ENCODE measurements at places on chromosomes 6 and 20.

- no peak for DNase-seq
Measured at GRCh38 chr20:18611492-18611891, 23.6 kb downstream of the DTD1 start.

GRCh38 chr20:20664795-20665589 lies 47.5 kb downstream of the RALGAPA2 start:
- DNase-seq, result peak; percentile 37

DNA sequence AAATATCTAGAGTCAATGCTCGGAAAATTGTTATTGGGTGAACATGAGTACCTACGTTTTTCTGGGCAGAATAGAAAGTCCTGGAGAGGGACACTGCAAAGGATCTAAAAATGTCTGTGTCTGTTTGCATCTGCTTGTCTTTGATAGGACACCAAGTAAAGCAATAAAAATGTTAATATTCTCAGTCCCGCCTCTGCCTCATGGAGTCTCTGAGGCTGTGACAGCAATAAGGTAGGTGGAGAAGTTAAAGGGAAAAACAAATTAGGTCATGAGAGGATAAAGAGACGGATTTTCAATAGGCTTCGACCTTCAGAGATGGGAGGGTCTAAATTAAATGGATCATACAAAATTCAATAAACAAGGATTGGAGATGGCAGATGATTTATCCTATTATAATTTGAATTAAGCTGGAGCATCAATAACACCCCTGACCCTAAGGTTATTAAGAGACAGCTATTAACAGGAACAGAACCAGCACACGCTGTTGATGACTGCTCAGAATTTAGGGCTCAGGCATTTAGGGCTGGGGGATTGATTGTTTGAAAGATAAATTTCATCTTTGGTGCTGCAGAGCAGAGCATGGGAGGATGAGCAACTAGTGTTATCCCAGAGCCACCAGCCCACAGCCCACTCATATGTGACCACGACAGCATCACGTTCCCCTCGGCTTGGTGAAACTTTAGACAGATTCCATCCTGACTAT lies 620.3 kb upstream of the CDH4 start:
- DNase-seq, result no peak

- DNase-seq, result no peak
Measured at GRCh38 chr6:155366325-155366724, 52.0 kb upstream of the TFB1M start.

DNA sequence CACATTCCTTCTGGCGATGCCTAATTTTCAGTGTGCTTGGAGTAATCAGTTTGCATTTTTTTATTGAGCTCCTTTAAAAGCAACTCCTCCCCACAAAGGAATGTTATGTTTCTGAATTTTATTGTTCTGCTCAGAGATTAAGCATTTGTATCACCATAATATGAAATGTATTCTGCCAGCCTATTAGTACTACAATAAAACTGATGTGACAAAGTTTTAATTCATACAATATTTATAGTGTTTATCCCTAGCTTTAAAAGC lies 236.9 kb upstream of the ASCC3 start:
- DNase-seq, result no peak

DNA sequence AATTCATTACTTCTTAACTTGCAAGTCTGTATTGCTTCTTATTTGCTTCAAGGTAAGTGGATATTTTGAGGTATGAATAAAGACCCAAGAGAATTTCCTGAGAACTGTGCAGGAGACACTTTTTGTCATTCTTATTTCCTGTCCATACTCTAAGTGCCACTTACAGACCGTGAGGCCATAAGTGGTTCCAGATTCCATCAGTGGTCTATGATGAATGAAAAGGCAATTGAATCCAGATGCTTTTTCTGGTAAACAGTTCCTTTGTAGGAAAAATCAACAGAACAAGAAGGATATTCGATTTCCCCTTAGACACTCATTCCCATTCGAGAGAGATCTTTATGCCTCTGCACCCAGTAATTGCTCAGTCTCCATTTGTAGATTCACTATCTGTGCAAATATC lies 58.3 kb upstream of the PDE10A start:
- peak; percentile 40 for DNase-seq

GRCh38 chr6:6556161-6556737 lies 32.3 kb upstream of the LY86 start:
- no peak for DNase-seq

DNA sequence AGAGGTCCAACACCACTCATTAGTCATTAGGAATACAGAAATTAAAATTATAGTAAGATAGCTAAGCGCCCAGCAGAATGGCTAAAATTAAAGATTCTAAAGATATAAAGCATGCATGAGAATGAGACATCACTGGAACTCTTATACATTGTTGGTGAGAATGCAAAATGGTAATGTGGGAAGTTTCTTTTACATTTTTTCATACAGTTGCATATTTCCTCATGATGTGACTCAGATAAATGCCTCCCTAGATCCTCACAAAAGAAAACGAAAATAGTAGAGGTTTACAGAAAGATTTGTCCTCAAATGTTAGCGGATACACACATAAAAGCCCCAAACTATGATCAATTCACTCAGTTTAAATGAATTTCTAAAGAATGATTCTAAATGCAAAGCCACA lies 633.7 kb upstream of the GJE1 start:
- no peak for DNase-seq

DNA sequence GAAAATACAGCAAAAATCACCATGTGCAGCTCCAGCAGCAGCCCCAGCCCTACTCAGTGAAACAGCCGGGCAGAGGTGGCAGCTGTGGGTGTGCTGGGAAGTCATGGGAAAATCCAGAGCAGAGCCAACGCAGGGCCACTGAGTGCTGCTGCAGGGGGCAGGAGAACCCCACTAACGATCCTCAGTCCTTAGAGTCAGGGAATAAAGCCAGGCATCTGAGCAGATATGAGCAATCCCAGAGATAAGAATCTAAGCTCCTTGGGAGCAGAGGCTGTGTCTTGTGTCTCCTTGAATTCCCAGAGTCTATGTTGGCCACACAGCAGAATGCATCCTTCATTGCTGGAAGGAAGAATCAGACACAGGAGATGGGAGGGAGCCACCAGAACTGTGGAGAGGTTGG lies 493.1 kb upstream of the MAP3K7 start:
- no peak for DNase-seq

DNA sequence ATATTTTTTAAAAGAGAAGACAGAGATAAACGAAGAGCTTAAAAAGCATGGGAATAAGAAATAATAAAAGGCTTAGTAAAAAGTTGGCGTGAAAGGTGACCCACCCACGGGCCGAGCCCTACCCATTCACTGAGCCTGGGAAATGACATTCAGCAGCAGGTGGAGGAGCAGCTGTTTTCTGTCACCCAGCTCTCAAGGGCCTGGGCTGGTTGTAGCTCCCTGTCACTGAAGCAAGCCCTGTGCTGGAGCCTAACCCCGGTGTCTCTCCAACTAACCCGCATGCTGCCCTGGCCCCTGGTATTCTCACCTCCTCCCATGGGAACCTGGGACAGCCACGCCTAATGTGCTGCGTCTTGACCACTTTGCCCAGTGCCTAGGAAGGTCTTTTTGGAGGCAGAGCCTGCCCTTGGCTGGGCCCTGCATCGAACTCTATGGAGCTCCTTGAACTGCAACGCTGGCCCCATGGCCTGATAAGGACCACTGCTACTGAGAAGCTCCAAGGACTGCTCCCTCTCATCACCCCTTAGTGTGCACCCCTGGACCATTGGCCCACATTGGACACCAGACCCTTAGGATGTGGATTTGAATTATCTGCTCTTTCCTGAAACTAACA lies 68.8 kb upstream of the IYD start:
- peak; percentile 96 for DNase-seq

DNA sequence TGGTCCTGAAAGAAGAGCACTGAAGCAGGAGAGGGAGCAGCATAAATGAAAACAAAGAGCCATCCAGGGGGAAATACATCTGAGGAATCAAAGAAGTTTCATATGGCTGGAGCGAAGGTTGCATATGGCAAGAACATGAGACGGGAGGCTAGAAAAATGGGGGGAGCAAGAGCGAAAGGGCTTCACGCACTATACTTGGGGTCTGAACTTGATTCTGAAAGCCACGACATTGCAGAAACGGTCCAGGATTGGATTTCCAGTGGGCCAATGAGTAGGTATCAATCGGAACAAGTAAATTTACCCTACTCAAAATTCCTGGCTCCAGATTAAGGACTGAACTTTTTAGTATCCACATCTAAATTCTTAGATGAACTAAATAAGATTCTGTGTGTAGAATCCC lies 47.9 kb downstream of the B4GALT5 start:
- DNase-seq, result no peak

DNA sequence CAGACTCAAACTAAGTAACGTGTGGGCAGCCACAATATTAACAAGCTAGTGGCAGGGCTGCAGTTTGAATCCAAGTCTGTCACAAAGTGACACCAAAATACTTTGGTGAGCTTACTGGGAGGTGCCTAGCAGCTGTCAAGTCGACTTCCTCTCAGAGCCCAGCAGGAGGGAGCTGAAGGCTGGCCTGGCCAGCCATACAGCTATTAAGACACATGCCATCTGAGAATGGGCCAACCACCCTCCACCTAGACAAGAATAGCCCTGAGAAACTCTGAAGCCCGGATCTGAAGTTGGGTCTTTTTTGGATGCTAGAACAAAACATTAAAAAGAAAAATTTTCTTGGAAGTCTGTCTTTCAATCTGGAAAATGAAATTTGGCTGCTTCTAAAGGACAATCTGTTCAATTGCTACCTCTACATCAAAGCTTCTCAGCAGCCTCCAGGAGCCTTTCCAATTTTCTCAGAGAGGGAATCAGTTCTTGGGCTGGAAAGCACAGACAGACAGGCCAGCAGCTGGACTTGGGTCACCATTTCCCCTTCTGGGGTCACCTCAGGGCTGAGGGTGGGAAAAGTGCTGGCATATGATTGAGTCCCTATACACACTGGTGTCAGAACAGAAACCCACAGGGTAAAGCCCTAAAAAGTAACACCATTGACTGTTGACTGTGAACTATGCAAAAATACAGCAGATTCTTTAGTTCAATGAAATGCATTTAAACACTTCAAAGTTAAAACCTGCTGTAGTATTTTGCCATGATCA lies 42.9 kb downstream of the UQCC1 start:
- DNase-seq, result peak; percentile 74

- peak; percentile 12 for DNase-seq
Measured at GRCh38 chr6:7468382-7469081, 72.9 kb upstream of the DSP start.

- DNase-seq, result no peak
Measured at GRCh38 chr20:25296094-25297093, 48.5 kb downstream of the PYGB start.

- DNase-seq, result no peak
Measured at GRCh38 chr20:54335299-54335698, 127.4 kb downstream of the PFDN4 start.

DNA sequence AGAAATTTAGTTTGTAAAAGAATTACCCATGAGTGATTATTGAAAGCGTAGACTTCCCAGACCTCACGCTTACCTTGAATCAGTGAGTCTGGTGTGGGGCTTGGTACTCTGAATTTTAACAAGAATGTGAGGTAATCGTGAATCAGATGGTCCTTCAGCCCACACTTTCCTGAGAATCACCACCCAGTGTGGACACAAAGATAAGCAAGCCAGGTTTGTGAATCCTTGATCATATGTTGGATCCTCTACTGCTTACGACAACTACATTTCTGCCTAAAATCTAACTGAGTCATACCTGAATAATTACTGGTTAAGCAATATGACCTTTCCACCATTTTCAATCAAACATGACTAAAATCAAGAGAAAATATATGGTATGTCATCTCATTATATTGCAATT lies 589.3 kb downstream of the TFAP2A start:
- DNase-seq, result no peak

- DNase-seq, result no peak
Measured at GRCh38 chr6:148996815-148997214, 250.0 kb downstream of the UST start.

DNA sequence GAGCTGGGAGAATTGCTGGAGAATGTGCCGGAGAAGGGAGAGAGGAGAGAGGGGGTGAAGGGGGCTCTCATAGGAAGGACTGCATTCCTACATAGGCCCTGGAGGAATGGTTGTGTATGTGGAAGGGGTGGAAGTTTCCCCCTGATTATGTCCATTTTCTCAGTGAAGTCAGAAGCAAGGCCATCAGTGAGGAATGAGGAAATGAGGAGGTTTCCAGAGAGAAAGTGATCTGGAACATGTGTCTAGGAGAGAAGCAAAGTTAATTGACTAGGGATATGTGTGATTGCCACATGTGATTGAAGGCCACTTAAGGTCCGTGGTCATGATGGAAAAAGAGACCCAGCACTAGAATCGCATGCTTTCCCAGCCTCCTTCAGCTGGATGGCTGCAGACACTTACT lies 42.3 kb downstream of the TBPL1 start:
- no peak for DNase-seq

DNA sequence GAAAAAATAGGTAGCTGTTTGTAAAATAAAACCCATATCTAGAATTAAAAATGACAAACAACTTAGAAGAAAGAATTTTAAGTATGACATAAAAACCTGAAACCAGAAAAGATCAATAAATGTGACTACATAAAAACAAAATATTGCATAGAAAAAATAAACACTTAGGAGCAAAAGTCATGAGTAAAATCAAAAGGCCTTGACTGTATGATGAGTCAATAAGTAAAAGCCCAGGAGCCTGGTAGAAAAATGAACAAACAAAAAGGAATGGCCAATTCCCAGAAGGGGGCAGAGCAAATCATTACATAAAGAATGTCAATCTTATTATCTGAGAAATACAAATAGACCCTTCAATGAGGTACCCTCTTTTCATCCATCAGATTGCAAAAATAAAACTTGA lies 20.7 kb upstream of the ENPP1 start:
- no peak for DNase-seq

DNA sequence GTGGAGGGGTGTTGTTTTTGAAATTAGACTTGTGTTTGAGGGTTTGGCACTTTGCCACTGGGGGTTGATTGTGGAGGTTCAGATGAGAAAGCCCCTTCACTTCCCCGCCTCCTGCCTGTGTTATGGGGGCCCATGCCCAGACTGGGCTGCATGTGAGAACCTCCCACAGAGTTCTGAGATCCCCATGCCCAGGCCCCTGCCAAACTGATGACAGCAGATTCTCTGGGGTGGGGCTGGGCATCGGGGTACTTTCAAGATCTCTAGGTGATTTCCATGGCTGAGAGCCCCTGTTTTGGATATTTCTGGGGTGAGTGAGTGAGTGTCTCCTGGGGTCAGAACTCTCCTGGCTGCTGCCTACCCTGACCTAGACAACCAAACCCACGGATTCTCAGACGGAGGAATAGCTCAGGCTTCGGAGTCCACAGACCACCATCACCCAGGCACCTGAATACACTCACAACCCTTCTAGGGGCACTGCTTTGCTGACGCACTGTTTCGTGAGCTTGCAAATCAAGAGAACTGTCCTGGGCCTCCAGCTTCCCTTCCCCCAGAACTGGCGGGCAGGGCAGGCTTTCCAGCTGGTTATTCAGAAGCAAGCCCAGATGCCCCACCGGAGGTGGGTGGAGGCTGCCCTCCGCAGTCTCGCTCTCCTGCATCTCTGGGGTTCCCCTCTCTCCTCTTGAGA lies 6.3 kb downstream of the BCAS1 start:
- no peak for DNase-seq
